Stimulated activated CD8-positive, alpha-beta memory T cell treated with anti-CD3 and anti-CD28 coated beads, Interleukin-2, amount 100 ng/mL, for 1 hour (primary cell): ENCODE measurements at places on chromosomes 4 and X.

DNA sequence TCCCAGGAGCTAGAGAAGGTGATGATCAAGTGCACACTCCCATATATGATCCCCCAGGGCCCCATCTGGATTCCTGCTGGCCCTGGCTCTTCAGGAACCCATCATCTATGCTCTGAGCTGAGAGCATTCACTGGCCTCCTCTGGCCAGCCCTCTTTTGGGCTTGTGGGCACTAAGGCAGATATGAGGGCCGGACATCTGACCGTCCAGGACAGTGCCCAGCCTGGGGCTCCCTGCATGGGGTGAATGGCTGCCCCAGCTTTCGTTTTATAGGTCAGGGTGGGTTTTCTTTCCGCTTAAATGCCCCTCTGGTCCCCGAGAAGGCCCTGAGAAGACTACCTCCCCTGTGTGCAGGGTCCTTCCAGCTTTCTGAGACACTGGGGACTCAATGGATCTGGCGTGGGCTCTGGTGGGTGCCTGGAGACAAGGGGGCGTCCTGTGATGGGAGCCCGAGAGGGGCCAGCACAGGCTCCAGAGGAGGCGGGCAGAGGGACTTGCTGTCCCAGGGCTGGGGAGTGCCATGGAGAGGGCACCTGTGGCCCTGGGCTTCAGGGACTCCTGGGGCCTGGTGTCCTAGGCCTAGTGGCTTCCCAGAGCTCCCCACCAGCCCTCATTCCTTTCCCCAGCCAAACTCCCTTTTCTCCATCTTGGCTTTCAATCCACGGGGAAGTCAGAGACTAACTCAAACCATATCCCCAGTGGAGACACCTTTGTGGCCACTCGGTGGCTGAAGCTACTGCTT, 39.5 kb upstream of the GRPEL1 start:
- DNase-seq, result no peak

GRCh38 chrX:63664083-63664482, 120.9 kb downstream of the ARHGEF9 start:
- no peak for DNase-seq

DNA sequence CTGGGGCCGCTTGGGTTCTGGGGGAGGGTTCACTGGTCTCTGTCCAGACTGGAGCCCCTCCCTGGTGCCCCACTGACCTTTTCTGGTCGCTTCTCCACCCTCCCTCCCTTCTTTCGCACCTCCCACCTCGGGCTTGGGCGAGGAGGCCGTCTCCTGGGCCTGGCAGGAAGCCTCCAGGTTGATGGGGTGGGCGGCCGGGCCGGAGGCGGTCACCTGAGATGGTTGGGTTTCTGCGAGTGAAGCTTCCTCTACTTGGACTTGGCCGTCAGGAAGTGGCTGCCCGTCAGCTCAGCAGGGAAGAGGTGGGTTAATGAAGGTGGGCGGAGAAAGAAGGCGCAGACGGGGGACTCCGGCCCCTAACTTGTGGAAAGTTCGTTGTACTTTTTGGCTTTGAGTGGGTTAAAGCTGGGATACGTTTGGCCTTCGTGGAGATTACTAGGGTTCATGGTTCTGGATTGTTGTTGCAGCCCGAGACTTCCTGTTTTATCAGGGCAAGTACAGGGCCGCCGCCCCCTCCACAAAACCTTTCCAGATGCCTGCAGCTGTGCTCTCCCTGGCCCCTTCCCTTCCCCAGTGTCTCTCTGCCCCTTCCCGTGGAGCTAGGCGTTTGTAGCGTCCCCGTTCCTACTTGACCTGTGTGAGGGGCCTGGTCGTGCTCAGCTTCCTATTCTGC, 1.2 kb downstream of the AKAP17A start:
- DNase-seq, result no peak

DNA sequence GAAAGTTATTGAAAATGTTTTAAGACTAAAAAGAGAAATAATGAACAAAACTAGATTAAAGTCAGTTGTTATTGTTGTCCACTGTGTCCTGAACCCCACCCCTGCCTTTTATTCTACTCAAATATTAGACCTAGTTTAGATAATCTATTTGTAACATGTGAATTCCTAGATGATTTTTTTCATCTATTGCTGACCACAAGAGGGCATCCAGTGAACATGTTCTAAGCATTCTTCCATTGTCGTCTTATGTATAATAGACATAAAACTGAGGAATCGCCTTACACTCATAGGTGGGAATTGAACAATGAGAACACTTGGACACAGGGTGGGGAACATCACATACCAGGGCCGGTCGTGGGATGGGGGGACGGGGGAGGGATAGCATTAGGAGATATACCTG, 36.4 kb upstream of the HPRT1 start:
- no peak for DNase-seq

GRCh38 chr4:106038908-106039307, 143.6 kb downstream of the NPNT start:
- DNase-seq, result no peak

DNA sequence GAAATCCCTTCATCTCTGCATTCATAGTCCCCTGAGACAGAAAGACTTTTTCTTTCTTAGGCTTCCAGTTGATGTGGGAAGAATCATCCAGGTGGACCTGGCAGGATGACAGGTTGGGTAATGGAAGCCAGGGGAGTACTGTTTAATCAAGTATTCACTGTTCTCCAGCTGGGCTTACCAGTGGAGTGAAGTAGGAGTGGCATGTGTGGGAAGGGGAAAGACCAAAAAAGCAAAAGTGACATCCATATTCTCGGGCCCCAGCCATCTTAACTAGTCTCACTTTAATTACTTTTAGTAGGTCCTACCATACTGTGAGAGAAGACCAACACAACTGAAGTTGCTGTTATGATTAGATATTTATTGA, 18.5 kb downstream of the VSIG4 start:
- DNase-seq, result no peak

- no peak for DNase-seq
Measured at GRCh38 chr4:143344041-143344440, 7.4 kb downstream of the GAB1 start.

DNA sequence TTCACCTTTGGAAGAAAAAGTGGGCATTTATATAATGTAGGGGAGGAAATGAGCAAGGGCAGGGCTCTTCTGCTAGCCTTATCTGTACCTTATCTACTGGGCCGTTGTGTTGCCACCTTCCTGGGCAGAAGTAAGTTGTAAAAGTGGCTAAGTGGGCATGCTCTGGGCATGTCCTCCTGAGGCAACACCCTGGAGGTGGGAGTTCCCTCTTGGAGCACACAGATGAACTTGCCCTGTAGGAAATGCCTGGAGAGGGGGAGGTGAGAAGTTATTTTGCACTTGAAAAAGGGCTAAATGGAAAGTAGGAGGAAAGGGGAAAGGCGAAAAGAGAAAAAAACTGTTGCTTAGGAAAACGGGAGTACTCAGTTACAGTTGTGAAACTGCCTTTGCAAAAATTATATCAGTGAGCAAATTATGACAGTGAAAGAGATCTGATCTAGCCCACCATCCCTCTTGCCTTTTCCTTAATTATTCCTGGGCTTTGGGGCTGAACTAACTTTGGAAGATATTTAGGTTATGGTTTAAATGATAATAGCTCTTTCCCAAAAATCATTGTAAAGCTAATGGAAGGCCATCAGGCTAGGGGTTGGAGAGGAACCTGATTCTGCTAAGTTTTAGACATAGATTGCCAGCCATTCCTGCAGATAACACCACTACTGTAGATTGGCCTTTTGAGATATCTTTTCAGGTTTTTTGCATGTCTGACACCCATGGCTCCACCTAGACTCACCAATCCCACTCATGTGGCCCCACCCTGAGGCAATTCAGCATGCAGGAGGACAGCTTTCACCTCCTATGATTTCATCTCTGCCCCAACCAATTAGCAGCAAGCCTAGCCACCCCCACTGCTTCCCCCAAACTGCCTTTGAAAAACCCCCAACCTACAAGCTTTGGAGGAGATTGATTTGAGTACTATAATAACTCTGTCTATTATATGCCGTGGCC, 20.5 kb upstream of the ZNF81 start:
- DNase-seq, result no peak

GRCh38 chr4:8905226-8905772, 33.7 kb upstream of the HMX1 start:
- no peak for DNase-seq

DNA sequence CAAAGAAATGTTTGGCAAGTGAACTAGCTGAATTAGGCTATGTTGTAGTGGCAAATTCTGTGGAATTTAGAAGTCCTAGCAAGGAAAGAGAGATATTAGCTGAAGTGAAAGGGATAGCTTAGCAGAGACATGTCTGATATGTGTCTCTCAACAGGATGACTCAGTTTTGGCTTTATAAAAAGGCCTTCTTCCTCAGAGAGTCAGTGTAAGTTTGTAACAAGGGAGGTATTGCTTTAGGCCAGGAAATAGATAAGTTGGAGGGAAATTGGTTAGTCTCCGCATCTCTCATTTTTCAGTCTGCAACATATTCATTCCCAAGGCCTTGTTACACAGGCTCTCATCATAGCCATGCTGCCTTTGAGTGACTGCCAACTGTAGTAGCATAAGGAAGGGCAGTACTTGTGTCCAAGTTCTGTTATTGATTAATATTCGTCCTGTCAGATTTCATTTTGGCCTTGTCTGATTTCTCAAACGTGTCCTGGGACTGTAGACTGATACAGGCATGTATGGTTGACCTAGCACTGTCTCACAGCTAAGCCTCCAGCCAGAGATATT, 4.0 kb downstream of the TMEM164 start:
- DNase-seq, result no peak

- no peak for DNase-seq
Measured at GRCh38 chr4:106426069-106426468, 57.5 kb upstream of the GIMD1 start.

DNA sequence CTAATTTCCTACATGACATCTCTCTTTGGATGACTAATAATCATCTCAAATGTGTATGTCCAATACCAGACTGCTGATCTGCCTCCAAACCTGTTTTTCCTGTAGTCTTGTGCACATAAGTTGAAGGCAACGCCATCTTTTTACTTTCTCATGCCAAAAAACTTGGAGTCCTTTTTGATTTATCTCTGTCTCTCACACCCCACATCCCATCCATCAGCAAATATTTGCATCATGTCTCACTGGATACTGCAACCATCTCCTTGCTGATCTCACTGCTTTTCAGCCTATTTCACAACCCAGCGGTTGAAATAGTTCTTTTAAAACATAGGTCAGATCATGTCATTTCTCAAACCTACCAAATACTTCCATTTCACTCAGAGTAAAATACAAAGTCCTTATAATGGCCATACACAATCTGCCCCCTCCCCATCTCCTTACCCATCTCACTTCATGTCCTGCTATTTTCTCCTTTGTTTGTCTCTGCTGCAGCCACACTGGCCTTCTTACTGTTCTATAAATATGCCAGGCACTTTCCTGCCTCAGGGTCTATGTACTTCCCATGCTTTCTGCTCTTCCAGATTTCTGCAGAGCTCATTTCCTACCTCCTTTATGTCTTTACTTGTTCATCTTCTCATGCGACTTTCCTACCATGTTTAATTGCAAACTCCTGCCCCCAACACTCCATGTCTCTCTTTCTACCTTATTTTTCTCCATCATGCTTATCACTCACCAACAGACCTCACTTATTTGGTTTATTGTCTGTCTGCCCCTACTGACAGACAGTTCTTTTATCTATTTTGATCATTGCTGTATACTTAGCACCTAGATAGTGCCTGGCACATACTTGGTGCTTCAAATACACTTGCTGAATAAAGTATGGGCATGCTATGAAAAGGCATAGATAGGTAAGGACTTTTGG, 98.8 kb downstream of the ANXA3 start:
- DNase-seq, result no peak

GRCh38 chr4:140367738-140368137, 5.7 kb upstream of the SCOC start:
- no peak for DNase-seq

GRCh38 chr4:101347267-101347556, at the start of gene PPP3CA:
Gene PPP3CA (minus strand): TSS chr4:101347526.
- DNase-seq, result no peak

GRCh38 chrX:519741-520140, 110.8 kb upstream of the SHOX start:
- no peak for DNase-seq

- no peak for DNase-seq
Measured at GRCh38 chr4:153771046-153771445, 11.2 kb upstream of the RNF175 start.

DNA sequence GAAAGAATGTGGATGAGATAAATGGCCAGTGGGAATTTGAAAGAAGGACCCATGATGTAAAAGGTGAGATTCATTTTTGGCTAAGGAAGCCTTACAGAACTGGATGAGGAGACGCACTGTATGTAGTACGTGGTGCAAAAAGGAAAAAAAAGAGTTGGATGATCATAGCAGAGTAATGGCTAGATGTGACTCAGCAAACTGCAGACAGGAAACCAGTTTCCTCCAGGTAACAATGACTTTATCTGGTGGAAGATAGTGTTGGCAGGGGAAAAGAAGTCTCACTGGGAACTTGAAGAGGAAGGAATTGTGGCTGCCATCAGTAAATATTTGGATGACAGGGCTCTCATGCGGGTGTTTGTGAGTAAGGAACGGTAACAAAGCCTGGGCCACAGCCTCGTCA, 243.2 kb downstream of the CPE start:
- DNase-seq, result no peak

GRCh38 chr4:39569209-39569608, 42.0 kb upstream of the UGDH start:
- DNase-seq, result no peak

DNA sequence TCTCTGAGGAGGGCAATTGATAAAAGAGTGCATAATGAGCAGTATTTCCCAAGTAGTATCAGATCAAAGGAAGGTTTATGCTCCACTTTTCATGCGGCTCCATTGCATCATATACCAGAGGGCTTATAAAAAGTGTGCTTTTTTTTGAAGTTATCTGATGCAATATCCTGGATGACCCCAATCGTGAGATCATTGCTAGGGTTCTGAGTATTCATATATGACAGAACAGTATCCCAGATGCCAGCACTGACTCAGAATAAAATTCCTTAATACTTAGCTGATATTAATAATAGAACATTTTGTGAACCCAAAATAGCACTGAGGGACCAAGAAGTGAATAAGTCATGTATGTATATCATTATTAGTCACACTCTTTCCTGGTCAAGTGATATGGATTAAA, 945.5 kb upstream of the AGA start:
- no peak for DNase-seq

DNA sequence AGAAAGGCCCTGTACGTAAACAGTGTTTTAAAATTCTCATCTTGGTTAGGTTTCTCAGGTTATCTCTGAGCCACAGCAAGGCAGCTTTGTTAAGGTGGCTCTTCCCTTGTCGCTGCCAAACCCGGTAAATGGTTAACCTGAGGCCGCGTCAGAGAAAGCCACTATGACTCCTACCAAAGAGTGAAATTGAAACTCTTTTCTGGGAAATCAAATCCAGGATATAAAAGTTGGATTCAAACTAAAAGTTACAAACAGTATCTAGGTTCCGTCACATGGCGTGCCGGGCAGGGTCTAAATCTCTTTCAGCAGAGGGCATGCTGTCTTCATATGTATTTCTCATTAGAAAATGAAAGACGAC, 433 bp downstream of the MMAA start:
- DNase-seq, result no peak

- DNase-seq, result no peak
Measured at GRCh38 chr4:180058691-180059215, 2184.4 kb upstream of the TENM3 start.
